ENCODE measurements at places on chromosomes 4 and X.

GRCh38 chr4:14336656-14337055 lies 665.6 kb upstream of the CPEB2 start:
- DNase-seq = no peak

GRCh38 chr4:8393593-8394038 lies 46.9 kb downstream of the ACOX3 start:
- DNase-seq = no peak

- DNase-seq = no peak
These were observed 48.5 kb upstream of the GPRIN3 start for GRCh38 chr4:89356086-89356485.

- DNase-seq = no peak
These were observed 24.3 kb upstream of the DKK2 start for GRCh38 chr4:107060388-107060787.

GRCh38 chr4:44231006-44231405 lies 217.6 kb downstream of the KCTD8 start:
- DNase-seq = no peak

Data from NCI-H187 (cell line).